ENCODE measurements at places on chromosomes 13 and 19.
A peak's percentile ranks its signal among the peaks of the same experiment; 100 is the strongest.

- DNase-seq = no peak
These were observed 89.3 kb downstream of the NUFIP1 start for GRCh38 chr13:44899967-44900366.

- no peak for DNase-seq
These were observed 35.3 kb downstream of the DACH1 start for GRCh38 chr13:71831716-71832115.

DNA sequence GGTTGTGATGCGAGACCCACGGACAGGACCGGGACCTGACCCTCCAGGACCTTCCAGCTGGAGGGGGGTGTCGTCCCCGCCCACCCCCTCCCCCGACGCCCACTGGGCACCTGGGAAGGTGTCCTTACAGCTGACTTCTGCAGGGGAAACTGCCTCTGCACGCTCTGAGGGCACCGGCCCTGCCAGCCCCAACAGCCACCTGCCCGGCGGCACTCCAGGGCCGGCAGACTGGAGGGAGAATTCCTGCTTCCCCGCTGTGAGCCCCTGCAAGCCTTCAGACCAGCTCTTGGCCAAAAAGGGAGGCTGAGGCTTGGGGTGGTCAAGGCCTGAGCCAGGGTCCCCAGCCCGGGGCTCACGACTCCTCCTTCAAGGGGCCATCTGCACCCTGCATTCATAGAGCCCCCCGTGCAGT lies 1.2 kb downstream of the CNN2 start:
- DNase-seq = no peak

DNA sequence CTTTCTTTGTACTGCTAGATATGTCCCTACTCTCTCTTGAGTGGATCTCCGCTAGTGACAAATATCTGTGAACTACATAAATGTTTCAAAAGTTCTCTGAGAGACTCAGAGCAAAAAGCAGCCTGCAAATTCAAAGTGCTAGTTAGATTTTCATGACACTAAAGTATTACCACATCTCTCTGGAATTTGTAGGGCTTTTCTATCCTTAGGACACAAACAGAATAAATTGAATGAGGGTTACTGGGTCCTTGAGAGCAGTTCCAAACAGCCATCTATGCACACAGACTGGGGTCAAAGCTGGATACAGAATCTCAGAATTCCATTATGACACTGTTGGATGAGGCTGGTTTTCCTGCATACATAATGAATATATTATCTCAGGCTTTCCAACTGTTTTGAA lies 953.2 kb downstream of the DIAPH3 start:
- DNase-seq = no peak

DNA sequence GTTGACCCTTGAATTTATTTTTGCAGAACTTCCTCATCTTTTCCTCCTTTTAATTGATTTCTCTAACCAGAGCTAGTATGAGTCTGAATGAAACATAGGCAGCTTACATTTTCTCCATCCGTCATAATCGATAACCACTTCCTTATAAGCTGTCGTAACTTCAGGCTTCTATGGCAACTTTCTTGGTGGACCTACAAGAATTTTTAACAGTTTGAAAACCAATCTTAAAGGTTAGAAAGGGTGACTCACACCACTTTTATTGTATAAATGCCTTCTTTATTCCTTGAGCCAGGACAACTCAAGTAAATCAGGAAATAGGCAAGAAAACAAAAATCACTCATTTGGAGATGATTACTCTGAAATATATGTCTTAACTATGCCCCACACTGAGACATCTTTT lies 105.7 kb upstream of the KL start:
- no peak for DNase-seq

DNA sequence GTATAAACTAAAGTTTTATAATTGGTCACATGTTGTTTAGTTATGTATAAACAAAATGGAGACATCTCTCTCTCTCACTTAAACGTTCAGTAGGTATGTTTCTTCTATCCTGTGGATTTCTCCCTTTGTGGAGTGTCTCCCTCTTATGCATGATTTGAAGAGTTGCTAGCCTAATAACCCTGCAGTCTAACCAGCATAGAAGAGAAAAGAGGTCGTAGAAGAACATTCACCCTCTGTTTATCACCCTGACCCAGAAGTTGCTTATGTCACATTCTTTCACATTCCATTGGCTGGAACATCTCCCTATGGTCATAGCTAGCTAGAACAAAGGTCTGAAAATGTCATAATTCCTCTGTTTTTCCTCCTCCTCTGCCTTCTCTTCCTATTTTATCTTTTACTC lies 176.8 kb upstream of the PCDH20 start:
- DNase-seq = no peak

DNA sequence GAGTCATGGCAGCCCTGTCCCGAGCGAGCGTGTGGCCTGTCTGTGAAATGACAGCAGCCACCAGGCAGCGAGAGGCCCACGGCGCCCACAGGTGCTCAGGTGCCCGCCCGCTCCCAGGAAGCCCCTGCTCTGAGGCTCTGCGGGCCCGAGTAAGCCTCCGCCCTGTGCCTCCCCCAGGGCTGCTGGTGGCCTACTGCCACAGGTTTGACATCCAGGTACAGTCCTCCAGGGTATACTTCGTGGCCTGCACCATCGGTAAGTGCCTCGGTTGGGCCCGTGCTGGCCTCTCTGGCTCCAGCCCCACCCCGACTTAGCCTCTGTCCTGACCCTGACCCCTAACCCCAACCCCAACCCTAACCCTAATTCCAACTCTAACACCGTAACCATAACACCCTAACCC lies 15.0 kb upstream of the TMPRSS9 start:
- peak; percentile 72 for DNase-seq

DNA sequence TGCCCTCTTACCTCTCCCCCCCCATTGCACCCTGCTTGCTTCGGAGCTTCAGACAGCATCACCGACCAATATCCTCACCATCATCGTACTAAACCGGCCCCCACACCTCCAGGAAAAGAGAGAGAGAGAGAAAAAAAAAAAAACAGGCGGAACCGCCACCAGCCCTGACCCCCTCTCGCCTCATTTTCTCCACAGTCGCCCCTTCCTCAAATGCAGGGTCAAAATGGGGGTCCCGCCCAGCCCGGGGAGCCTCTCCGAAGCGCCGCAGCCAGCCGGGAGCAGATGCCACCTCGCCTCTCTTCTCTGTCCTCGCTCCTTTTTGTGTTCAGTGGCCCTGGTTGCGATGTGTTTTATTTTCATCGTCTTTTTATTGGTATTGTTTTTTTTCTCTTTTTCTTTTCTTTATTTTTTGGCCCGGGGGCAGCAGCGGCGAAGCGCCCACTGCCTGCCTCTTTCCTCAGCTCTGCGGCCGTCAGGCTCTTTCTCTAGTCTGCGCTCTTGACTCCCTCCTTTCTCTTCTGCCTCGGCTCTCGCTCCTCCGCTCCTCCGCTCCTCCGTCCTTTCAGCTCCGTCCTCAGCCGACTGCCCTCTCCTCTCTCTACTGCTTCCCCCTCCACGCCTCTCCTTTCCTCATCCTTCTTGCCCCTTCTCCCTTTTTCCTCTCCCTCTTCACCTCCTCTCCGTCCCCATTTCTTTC lies 41.4 kb downstream of the DEDD2 start:
- no peak for DNase-seq

- DNase-seq = no peak
These were observed 14.9 kb upstream of the PTBP1 start for GRCh38 chr19:782185-782877.

GRCh38 chr13:35014606-35015213 lies 72.6 kb downstream of the NBEA start:
- no peak for DNase-seq

GRCh38 chr19:53905787-53906186 lies 3.3 kb upstream of the CACNG7 start:
- DNase-seq = no peak

- DNase-seq = peak; percentile 57
These were observed 10.4 kb downstream of the SHISA2 start for GRCh38 chr13:26041444-26041843.

- DNase-seq = no peak
These were observed 58.4 kb upstream of the C13orf46 start for GRCh38 chr13:114032126-114032799.

DNA sequence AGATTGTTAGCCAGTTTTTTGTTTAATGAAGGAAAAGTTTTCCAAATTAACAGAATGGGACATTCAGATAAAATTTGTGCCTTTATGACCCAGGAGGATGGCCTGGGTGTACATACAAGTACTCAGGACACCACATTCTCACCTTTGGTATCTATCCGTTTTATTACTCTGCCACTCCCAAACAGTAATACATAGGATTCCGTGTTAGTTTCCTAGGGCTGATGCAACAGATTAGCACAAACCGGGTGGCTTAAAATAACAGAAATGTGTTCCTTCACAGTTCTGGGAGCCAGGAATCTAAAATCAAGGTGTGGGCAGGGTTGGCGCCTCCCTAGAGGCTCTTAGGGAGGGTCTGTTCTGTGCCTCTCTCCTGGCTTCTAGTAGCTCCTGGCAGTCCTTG lies 129.9 kb downstream of the GGACT start:
- no peak for DNase-seq

DNA sequence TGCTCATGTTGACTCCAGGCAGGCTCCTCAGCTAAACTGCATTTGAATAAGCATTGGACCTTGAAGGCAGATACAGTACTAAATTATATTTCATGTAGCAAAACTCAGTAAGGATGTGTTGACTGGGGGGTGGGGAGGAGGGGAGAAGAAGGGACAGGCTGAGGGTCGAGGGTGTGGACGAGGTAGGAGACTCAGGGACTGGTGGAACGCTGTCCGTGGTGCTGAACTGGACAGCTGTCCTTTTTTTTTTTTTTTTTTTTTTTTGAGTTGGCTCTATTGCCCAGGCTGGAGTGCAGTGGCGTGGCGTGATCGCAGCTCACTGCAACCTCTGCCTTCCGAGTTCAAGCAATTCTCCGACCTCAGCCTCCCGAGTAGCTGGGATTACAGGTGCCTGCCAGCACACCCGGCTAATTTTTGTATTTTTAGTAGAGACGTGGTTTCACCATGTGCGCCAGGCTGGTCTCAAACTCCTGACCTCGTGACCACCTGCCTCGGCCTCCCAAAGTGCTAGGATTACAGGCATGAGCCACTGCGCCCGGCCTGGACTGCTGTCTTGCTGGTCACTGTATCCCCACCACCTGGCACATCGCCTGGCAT lies 33.2 kb upstream of the CASP14 start:
- DNase-seq = no peak

DNA sequence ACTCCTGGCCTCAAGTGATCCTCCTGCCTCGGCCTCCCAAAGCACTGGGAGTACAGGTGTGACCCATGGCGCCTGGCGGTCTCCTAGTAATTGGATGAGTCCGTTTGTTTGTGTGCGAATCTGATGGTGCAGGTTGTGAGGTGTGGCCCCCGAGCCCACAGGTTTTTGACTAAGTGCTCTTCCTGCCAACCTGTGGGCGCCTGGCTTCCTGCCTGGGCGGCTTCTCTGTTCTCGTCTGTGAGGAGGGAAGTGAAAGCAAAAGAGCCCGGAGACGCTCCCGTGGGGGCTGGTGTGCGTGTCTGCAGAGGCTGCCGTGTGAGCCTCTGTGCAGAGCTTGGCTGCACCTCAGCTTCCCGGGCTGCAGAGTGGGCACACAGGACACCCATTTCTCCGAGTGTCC lies 10.0 kb downstream of the ARHGAP45 start:
- DNase-seq = no peak

DNA sequence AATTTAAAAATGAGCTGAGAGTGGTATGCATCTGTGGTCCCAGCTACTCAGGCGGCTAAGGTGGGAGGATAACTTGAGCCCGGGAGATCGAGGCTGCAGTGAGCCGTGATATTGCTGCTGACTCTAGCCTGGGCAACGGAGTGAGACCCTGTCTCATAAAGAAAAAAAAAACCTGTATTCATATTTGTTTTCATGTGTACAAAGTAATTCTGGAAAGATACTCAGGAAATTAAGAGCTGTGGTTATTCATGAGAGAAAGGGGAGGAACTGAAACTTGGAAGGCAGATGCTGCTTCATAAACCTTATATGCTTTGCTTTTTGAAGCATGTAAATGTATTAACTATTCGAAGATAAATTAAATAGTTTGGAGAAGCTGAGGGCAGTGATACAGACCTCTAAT lies 8.8 kb upstream of the RLN3 start:
- DNase-seq = no peak

DNA sequence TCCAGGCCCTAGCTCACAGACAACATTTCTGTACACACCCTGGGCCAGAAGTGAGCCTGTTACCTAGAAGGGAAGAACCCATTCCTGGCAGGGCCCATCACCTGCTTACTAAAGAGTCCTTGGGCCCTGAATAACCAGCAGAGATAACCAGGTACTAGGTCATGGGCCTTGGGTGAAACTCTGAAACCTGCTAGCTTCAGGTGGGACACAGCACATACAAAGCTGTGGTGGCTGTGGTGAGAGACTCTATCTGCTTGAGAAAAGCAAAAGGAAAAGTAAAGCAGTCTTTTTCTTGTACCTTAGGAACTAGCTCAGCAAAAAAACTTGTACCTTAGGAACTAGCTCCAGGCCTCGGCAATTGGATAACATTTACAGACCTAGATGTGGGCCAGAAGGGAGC lies 1895.9 kb upstream of the PCDH20 start:
- no peak for DNase-seq

- no peak for DNase-seq
These were observed 53.3 kb downstream of the MYO16 start for GRCh38 chr13:108682714-108683113.

- no peak for DNase-seq
These were observed 716.7 kb downstream of the DIAPH3 start for GRCh38 chr13:59447031-59447430.

Measured in osteocyte (in vitro differentiated cells).